Head of caudate nucleus (tissue), 42 donors: ENCODE measurements at places on chromosomes 16 and 17.
A peak's percentile ranks its signal among the peaks of the same experiment; 100 is the strongest.

DNA sequence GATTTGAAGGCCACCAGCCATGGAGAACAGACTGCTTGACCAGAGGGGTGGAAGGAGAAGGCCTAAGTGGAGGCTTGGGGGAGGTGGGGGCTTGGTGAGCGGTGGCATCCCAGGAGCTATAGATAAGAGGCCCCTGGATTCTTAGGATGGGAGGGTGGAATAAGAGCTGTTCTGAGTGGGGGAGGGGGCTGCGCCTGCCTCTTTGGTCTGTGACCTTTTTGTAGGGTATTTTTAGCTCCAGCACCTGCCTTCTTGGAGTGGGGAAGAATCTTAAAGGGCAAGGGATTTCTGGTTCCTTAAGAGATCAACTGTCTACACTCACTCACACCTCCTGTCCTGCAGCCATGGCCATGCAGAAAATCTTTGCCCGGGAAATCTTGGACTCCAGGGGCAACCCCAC lies 567 bp downstream of the ENO3 start:
- DNase-seq, result no peak

GRCh38 chr17:74196541-74197317 lies 6.7 kb upstream of the RPL38 start:
- no peak for DNase-seq

DNA sequence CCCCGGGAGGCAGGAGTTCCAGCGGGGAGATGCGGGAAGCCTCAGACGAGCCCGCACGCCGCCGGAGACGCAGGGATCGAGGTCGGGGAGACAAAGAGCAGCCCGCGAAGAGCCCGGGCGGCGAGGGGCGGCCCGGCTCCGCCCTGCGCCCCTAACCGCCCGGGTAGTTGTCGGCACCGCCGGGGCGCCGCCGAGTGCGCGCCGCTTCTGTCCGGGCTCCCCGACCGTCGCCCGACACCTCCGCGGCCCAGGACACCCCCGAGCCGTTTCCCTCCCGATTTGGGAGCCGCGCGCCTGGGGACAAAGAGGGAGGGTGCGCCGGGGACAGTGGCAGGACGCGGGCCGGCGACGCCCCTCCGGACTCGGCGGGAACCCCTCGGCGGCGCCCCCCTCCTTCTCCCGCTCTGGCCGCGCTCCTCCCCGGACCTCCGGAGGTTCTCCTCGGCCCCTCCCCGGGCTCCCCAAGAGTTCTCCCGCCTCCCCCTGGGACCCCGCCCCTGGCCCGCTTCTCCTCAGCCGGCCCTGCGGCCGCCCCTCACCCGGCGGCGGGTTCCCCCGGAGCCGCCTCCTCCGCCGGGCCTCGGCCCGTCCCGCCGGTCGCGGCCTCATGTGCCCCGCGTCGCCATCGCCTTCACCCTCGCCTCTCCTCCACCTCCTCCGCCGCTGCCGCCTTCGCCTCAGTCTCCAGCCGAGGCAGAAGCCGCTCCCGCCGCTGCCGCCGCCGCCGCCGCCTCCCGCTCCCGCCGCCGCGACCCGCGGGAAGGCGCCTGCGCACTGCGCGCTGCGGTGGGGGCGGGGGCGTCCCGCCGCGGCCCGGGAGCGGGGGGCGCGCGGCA lies at the start of gene GJC1:
Gene GJC1, minus strand, starts transcription at position 765 of the 836 bp plus-strand sequence. CDS start 24,470 bp downstream, outside the sequence.
- peak; percentile 45 for DNase-seq

DNA sequence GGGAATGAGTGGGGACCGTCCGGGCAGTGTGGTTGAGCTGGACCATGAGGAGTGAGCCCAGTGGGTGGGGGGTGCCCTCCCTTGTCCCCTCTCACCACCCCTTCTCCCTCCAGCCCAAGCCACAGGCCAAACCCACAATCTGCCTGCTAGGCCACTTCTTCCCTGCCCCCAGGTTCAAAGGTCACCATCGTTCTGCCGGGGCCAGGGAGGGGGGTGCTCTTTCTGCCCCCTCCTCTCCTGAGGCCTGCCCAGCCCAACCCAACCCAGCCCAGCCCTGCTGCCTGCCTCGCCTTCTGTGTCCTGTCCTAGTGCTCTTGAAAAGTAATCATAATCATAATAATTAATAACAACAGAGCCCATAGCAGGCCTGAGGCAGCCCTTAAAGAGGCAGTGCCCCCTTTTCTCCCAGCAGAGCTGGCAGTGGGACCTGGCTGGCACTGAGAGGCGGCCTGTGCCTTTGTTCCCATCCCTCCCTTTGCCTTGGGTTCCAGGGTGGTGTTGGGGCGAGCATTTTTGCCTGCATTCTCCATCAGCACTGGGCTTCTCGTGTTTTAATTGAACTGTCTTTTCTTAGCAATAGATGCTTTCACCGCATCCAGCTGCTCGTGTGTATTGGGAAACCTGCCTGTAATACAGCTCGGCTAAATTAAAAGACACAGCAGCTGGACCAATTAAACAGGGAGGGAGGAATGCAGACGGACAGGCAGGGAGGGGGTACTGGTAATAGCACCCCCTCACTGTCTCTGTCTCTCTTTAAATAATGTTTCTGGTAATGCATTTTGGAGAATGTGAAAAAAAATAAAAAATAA lies 46.8 kb downstream of the SREBF1 start:
- no peak for DNase-seq
